Ovary (tissue), 10 donors: ENCODE measurements at places on chromosomes 6 and 20.

DNA sequence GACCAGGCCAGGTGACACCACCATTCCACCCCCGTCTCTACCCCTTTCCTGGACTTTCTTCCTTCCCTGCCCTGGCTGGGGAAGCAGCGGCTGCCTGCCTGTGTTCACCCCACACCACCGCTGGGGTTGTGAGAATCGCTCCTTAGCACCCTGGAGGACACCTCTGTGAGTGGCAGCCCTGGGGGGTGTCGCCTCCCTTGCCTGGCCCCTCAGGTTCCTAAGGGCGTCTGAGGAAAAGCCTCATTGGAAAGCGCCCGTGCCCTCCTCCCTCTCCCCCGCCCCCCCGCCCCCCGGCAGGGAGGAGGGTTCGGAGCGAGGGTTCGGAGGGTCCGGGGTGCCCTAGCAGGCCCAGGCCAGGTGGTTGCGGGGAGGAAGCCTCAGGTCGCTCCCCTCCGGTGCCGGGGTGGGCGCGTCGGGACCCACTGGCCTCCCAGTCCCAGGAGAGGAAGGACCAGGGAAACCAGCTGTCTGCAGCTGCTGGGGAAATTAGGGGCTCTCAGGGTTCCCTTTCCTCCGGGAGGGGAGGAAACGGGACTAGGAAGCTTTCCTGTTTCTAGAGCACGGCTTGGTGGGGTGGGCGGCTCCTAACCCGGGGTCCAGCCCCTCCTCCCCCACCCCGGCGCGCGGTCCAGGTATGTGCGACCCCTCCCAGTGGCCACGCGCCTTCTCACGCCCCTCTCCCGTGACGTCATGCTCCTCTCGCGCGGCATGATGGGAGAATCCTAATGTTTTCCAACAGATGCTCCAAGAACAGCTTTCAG is at the start of gene PHACTR3:
Gene PHACTR3, plus strand, starts transcription at position 760 of the 761 bp plus-strand sequence. CDS start 475 bp downstream, outside the sequence.
- no peak within 1 kb of the TSS for H3K4me3 ChIP-seq
- H3K27ac ChIP-seq, result no peak within 1 kb of the TSS
- no peaks in the 10 kb centered on the region for H3K36me3 ChIP-seq

DNA sequence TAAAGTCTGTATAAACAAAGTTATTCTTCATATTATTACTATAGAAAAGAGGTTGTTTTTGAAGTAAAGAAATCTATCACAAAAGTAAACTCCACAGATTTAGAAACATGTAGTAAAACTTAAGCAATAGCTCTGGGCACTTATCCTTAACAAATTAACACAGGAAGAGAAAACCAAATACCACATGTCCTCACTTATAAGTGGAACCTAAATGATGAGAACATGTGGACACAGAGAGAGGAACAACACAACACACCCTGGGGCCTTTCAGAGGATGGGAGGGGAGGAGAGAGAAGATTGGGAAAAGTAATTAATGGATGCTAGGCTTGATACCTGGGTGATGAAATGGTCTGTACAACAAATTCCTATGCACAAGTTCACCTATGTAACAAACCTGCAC is 57.2 kb downstream of the C6orf58 start:
- no peak overlapping the region for H3K4me3 ChIP-seq
- no peak for DNase-seq
- no peaks in the 10 kb centered on the region for H3K27me3 ChIP-seq
- no peaks in the 10 kb centered on the region for H3K36me3 ChIP-seq
- H3K27ac ChIP-seq, result no peak overlapping the region

DNA sequence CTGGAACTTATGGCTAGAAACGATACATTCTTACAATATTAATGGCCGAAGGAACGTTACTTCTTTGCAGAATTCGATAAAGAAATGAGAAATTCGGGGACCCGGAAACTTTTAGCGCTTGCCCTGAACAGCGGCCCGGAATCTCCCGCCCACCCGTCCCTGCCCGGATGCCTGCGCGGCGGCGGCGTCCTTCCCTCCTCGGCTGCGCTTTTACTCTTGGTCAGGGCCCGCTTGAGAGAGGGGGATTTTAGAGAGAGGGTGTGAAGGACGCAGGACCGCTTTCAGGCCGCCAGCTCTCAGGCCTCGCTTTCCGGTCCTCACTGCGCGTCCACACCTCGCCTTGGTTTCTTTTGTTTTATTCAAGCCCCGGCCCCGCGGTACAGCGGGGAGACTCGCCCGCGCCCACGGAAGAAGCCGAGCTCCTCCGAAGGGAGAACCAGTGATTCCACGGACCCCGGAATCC is 243.7 kb downstream of the ARID1B start:
- no peak for DNase-seq
- H3K27me3 ChIP-seq, result no peaks in the 10 kb centered on the region
- peak overlapping the region; percentile 88 for H3K4me3 ChIP-seq
- H3K27ac ChIP-seq, result peak overlapping the region; percentile 98
- H3K4me1 ChIP-seq, result peaks cover 10% of the 10 kb centered on the region
- no peaks in the 10 kb centered on the region for H3K36me3 ChIP-seq

DNA sequence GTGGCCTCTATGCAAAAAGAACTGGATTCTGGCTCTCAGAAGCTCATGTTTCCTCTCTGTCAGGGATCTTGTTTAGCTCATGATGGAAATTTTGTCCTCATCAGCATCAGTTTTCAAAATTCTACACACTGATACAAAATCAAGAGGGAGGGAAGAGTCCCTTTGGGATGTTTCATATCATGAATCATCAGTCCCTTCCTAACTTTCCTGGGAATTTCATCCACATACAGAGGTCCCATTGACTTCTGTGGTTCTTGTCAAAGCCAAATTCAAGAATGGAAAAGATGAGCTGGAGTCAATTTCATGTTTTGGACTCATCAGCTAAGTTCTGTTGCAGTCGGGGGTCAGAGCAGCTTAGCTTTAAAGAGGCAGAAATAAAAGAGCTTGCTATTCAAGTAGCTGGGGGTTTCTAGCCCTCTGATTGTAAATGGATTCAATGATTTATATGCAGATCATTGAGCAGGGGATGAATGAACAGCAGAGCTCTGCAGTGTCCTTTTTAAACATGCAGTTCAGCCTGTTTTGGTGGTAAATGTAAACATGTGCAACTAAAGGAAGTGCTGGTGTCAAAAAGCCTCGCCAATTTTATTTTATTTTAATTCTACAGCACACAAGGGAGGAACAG is 21.3 kb upstream of the TMEM14A start:
- no peaks in the 10 kb centered on the region for H3K27me3 ChIP-seq
- no peaks in the 10 kb centered on the region for H3K36me3 ChIP-seq
- no peak for DNase-seq
- no peaks in the 10 kb centered on the region for H3K4me1 ChIP-seq

GRCh38 chr6:33075568-33076405 is at the start of gene HLA-DPB1:
Gene HLA-DPB1, plus strand, starts transcription at chr6:33075990. Its CDS starts 52 bp downstream, at chr6:33076042.
- H3K4me1 ChIP-seq, result no peaks in the 10 kb centered on the region
- no peaks in the 10 kb centered on the region for H3K36me3 ChIP-seq
- peak within 1 kb of the TSS; percentile 5 for H3K4me3 ChIP-seq

- H3K36me3 ChIP-seq, result no peaks in the 10 kb centered on the region
- H3K27me3 ChIP-seq, result no peaks in the 10 kb centered on the region
- H3K4me1 ChIP-seq, result no peaks in the 10 kb centered on the region
- no peak overlapping the region for H3K27ac ChIP-seq
Observed at GRCh38 chr6:138856654-138857053, 60.8 kb downstream of the ECT2L start.

- no peaks in the 10 kb centered on the region for H3K27me3 ChIP-seq
- no peak overlapping the region for H3K4me3 ChIP-seq
- no peak overlapping the region for H3K27ac ChIP-seq
- H3K4me1 ChIP-seq, result peaks cover 6% of the 10 kb centered on the region
Observed at GRCh38 chr6:17923401-17923863, 64.0 kb downstream of the KIF13A start.

DNA sequence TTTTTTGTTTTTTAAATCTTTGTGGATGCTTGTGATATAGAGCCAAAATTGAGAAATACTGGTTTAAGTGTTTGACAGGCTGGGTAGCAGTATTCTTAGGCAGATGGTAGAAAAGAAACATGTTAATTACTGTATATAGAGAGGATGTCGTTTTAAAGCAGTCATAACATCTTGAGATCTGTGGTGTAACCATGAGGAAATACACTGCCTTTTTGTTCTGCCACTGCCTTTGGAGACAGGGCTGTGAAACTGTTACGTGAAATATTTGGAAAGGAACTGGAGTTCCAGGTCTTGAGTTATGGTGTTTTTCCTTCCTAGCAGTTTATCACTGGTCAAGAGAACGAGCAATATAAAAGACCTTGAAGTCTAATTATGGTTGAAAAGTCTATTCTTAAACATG is 19.5 kb downstream of the STXBP5 start:
- no peaks in the 10 kb centered on the region for H3K27me3 ChIP-seq
- H3K4me1 ChIP-seq, result no peaks in the 10 kb centered on the region
- no peaks in the 10 kb centered on the region for H3K36me3 ChIP-seq
- H3K27ac ChIP-seq, result no peak overlapping the region
- H3K4me3 ChIP-seq, result no peak overlapping the region

- DNase-seq, result no peak
- H3K36me3 ChIP-seq, result no peaks in the 10 kb centered on the region
Observed at GRCh38 chr6:32095338-32096086, 13.6 kb downstream of the TNXB start.

- no peaks in the 10 kb centered on the region for H3K36me3 ChIP-seq
- DNase-seq, result no peak
- no peak overlapping the region for H3K4me3 ChIP-seq
- H3K4me1 ChIP-seq, result no peaks in the 10 kb centered on the region
Observed at GRCh38 chr20:50215101-50215690, 24.6 kb downstream of the CEBPB start.

DNA sequence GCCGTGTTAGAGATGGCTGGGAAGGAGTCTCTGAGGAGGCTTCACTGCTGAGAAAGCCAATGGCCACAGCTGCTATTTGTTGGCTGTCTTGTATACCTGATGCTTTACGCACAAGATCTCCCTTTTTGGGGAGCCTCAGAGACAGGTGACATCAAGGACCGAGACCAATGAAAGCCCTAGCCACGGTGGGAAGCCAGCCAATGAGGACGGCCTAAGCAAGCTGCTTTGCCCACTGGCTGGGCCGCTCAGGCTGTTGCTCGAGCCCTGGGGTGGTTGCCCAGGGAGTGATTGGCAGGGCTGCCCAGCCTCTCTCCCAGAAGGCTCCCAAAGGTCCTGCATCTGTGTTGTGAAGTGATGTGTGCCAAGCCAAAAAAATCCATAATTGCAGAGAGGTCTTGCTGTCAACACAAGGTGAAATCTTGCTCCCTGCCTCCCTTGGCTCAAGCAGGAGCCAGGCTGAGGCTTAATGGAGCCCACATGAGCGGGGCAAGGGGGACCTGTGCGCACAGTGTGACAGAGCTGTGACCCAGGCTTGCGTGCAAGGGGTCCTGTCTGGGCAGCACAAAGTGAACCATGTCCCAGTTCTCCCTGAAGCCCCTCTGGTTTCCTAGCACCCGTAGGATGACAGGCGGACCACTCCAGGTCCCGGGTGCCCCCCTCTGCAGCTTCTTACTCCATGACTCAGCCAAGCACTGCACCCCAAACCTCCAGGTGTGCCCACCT is 4.3 kb downstream of the MMP24OS start:
- H3K27ac ChIP-seq, result no peak overlapping the region
- no peaks in the 10 kb centered on the region for H3K27me3 ChIP-seq

DNA sequence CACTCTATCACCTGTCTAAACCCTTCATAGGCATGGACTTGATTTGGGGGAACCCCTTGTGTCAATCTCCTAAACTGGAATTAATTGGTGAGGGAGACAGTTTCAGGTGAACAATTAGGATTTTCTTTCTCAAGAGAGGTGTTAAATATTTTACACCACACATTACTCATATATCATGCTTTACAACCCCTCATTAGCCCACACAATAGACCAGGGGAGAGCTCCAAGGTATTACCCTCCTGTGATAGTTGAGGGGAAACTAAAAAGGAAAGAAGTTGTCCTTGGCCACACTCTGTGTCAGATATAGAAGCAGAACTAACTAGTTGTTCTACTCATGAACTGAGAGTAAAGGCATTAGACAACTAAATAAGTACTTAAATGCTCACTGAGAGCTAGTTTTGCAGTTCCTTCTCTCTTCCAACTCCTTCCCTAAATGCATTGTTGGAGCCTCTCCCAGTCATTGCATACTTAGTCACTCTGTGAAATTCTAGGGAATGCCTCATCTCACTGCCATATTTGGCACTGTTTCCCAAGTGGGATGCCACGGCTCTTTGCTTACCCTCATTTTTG is 183.7 kb upstream of the CEP162 start:
- no peaks in the 10 kb centered on the region for H3K27me3 ChIP-seq
- H3K4me1 ChIP-seq, result no peaks in the 10 kb centered on the region
- no peak overlapping the region for H3K4me3 ChIP-seq
- DNase-seq, result no peak
- no peak overlapping the region for H3K27ac ChIP-seq

DNA sequence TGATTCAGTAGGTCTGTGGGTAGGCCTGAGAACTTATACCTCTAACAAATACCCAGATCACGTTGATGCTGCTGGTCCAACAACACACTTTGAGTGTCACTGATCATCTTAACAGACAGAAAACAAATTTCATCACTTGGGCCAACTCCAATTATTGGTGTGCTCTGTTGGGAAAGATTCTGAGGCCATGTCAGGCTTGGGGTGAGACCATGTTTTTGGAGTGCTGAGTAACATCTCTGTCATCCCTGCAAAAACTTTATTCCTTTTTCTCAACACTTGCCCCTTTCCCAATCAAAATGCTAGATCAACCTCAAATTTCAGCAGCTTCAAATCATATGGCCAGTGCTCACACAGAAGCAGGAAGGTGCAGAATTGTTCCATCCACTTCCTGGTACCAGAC is 108.8 kb upstream of the TENT5A start:
- H3K27ac ChIP-seq, result peak overlapping the region; percentile 52
- no peak overlapping the region for H3K4me3 ChIP-seq
- DNase-seq, result no peak
- peaks cover 4% of the 10 kb centered on the region for H3K4me1 ChIP-seq
- no peaks in the 10 kb centered on the region for H3K36me3 ChIP-seq

GRCh38 chr6:21747441-21747840 is 153.9 kb downstream of the SOX4 start:
- H3K36me3 ChIP-seq, result no peaks in the 10 kb centered on the region
- H3K27ac ChIP-seq, result no peak overlapping the region
- H3K27me3 ChIP-seq, result no peaks in the 10 kb centered on the region
- DNase-seq, result no peak

- no peaks in the 10 kb centered on the region for H3K27me3 ChIP-seq
- H3K4me1 ChIP-seq, result no peaks in the 10 kb centered on the region
- H3K27ac ChIP-seq, result no peak overlapping the region
- H3K4me3 ChIP-seq, result no peak overlapping the region
- no peak for DNase-seq
- no peaks in the 10 kb centered on the region for H3K36me3 ChIP-seq
Observed at GRCh38 chr20:6295867-6296256, 173.0 kb upstream of the FERMT1 start.

GRCh38 chr6:156776840-156777576 is at the start of gene ARID1B:
Gene ARID1B, plus strand, starts transcription at chr6:156777378. Its CDS starts 303 bp downstream, at chr6:156777681.
- no peaks in the 10 kb centered on the region for H3K36me3 ChIP-seq
- peak; percentile 82 for DNase-seq
- no peaks in the 10 kb centered on the region for H3K27me3 ChIP-seq
- peak within 1 kb of the TSS; percentile 96 for H3K27ac ChIP-seq
- peak within 1 kb of the TSS; percentile 79 for H3K4me3 ChIP-seq

GRCh38 chr6:109743739-109744138 is 52.6 kb downstream of the FIG4 start:
- no peak for DNase-seq
- peaks cover under 1% of the 10 kb centered on the region for H3K4me1 ChIP-seq
- no peak overlapping the region for H3K4me3 ChIP-seq
- H3K36me3 ChIP-seq, result no peaks in the 10 kb centered on the region
- H3K27me3 ChIP-seq, result no peaks in the 10 kb centered on the region
